ENCODE measurements at places on chromosomes 1 and 21. TPM values are rescaled to one million over a fixed set of nuclear protein-coding genes. Genes with fewer than 3 reads are reported as not detected.

FOXD2 gene
- not detected for total RNA-seq

- no peak overlapping the region for H3K27ac ChIP-seq
- H3K4me1 ChIP-seq: peaks cover 13% of the 10 kb centered on the region
- no peak for DNase-seq
- no peak overlapping the region for H3K4me3 ChIP-seq
- no peaks in the 10 kb centered on the region for H3K27me3 ChIP-seq
Measured at GRCh38 chr1:66557157-66557556, 23.2 kb downstream of the SGIP1 start.

GRCh38 chr1:213606252-213606820 lies 381.4 kb upstream of the PROX1 start:
- DNase-seq: no peak
- H3K27me3 ChIP-seq: no peaks in the 10 kb centered on the region
- H3K36me3 ChIP-seq: no peaks in the 10 kb centered on the region
- H3K4me1 ChIP-seq: no peaks in the 10 kb centered on the region

GRCh38 chr21:36155603-36156338 lies 853 bp upstream of the DOP1B start:
- no peak for DNase-seq
- peak overlapping the region; percentile 42 for H3K4me3 ChIP-seq
- H3K4me1 ChIP-seq: no peaks in the 10 kb centered on the region
- H3K27ac ChIP-seq: no peak overlapping the region
